SK-MEL-5 (cell line): ENCODE measurements at places on chromosomes 7 and 10. TPM values are rescaled to one million over a fixed set of nuclear protein-coding genes. Genes with fewer than 3 reads are reported as not detected.

The PRTFDC1 gene
- 0.21 and 0.24 TPM in 2 replicates for total RNA-seq

- DNase-seq: no peak
Observed at GRCh38 chr7:46207931-46208634, 287.0 kb upstream of the IGFBP3 start.

DNA sequence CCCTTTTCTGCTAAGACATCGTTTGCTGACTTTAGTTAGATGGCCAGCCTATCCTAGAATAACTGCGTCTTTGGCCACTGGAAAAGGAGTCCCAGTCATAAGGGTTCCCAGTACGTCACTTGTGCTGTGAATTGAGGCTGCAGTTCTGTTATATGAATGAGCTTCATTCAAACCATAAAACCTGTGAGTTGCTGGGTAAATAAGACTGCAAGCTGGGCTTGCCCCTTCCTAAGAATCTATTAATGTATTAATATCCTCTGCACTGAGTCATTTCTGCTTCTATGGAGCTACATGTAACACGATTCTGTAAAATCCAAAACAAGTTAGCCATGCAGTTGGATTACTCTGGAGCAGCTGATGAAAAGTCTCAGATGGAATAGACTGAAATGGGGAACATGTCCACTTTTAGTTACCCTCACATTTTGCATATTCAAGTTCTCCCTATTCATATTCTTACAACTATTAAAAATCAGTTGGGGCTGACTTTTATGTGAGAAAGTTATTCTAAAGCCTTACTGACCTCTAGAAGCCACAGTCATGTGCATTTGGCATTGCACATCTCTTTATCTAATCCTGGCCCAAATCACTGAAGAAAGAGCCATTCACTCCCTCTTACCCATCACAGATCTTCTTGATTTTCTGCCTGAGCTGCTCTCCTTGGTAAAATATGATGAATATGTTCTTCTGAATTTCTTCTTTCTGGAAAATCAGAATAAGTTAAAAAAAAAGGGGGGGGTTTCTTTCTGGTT, 41.8 kb upstream of the TMEM213 start:
- DNase-seq: peak; percentile 99

The KCNMA1 gene
- total RNA-seq: not detected in 2 replicates

The PNLIPRP1 gene
- not detected in 2 replicates for total RNA-seq

The SPDYE1 gene
- total RNA-seq: not detected in 2 replicates

- DNase-seq: no peak
Observed at GRCh38 chr7:27165996-27166530, 726 bp upstream of the HOXA9 start.

DNA sequence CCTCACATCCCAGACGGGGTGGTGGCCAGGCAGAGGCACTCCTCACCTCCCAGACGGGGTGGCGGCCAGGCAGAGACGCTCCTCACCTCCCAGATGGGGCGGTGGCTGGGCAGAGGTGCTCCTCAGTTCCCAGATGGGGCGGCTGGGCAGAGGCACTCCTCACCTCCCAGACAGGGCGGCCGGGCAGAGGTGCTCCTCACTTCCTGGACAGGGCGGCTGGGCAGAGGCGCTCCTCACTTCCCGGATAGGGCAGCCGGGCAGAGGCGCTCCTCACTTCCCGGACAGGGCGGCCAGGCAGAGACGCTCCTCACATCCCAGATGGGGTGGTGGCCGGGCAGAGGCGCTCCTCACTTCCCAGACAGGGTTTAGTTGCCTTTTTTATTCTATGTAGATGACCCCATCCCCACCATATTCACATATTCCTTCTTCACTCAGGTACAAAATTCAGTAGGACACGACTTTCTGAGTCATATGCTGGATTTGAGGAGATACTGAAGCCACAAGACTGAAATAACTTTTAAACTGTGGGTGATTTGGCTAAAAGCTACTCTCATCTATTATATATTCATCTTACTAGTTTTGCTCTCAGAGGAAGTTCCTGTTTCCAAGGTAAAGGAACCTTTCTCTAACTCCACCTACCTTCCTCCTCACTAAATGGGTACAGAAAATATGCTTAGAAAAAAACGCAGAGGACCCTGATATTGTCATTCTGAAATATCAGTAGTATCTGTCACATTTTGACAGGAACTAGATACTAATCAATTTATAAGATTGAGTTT, 54.4 kb downstream of the ENTPD1 start:
- DNase-seq: no peak

DNA sequence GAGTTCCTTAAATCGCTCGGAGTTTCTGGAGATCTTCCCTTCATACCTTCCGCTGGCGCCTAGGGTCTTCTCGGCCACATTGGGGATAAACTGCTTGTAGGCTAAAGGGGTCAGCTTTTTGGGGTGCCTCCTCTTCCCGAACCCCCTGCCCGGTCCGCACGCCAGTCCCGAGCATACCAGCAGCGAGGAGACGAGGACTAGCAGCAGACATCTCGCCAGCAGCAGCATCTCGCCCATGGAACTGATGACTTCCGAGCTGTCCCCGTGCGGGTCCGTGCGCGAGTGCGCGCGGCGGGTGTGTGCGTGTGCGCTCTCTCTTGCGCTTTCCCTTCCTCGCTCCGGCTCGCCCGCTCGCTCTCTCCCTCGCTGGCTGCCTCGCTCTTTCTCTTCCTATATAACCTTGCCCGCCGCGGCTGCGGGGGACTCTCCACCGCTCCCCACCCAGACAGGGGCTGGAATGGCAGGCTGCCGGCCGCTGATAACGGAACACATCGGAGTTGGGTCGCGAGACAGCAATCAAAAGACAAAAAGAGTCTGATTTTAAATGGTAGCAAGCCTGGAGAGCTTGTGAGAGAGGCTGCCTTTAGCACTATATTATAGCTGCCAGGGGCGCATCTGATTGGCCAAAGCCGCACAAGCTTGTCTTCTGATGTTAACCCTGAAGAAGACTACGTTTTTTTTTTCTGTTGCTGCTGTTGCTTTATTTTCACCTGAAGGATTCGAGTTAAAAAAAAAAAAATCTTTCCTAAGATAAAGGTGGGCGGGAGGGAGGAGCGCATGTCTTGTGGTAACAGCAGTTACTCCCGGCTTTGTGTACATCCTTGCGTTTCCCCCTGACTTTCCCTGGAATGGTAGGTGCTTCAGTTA, at the start of gene SHH:
SHH (minus strand) TSS at position 569 of the 867 bp plus-strand sequence; CDS start at position 228, 341 bp downstream.
- DNase-seq: no peak

GRCh38 chr7:84799106-84799505, 387.8 kb downstream of the SEMA3D start:
- DNase-seq: no peak

DNA sequence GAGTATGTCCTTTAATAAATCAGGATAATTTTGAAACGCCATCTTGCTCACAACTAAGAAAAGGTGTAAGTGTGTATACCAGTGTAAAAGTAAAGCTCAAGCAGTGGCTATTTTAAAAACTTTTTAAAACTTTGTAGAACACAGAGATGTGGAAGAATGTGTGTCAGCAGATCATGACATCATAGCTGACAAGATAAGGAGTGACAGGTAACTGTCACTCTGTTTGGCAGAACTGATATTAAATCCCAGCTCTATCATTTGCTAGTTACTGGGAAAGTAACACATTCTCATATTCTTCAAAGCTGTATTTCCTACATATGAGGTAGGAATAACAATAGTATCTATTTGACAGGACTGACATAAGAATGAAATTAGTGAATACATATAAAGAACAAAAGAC, 63.9 kb upstream of the RNF148 start:
- no peak for DNase-seq
